ENCODE measurements at places on chromosomes 11 and 22.

DNA sequence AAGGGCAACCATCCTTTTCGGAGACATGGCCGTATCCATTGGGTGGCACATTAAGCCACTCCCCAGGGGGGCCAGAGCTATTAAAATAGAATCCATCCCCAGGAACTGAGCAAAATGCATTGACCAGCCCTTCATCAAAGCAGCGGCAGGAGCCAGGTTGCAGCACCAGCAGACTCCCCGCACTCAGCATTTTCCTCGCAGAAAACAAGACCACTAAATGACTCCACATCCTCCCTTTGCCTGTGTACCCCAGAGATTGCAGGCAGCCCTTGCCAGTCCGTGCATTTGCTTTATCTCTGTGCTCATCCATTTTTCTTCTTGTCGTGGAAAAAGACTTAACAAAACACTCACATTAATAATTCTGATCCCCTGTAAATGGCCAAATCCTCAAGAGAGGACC is 144.4 kb upstream of the LARGE1 start:
- DNase-seq = no peak

DNA sequence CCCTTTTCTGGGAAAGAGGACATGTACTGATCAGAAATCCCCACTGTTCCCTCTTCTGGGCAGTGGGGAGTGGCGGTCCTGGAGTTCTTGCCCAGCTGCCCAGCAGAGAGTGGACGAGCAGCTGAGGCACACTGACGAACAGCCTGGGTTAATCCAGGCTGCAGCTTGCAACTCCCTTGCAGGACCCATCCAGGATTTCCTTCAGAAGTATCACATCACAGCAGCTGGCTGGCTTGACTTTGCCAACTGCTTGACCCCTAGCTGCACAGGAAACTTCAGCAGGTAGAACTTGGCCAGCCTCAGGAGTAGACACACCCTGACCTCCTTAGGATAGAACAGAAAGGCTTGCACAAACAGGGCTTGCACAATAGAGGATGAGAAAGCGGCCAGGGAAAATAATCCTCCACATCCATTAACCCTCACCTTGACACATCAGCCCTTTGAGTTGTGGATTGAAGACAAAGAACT is 27.9 kb upstream of the FZD4 start:
- DNase-seq = no peak

GRCh38 chr11:5791165-5791564 is at the start of gene OR52N1:
OR52N1 (minus strand) TSS chr11:5791265; CDS start chr11:5788816, 2,449 bp downstream.
- no peak for DNase-seq

GRCh38 chr11:17498058-17498457 is 21.4 kb upstream of the ABCC8 start:
- peak; percentile 53 for DNase-seq

DNA sequence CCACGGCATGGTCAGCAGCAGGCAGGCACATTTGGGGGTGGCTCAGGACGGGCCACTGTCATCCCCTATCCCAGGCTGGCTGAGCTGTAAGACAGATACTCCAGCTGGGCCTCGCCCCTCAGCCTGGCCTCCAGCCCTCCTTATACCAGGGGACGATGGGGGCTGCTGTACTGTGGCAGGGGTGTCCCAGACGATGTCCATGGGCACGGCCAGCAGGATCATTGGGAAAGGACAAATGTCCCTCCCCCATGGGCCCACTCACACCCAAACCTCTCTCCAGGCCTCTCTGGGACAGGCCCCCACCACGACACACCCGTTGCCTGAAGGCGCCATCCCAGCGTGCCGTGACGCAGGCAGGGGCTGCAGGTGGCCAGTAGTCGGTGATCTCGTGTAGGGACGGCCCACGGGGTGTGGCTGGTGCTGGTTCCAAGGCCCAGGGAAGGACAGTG is 1.5 kb upstream of the IL17REL start:
- DNase-seq = no peak

DNA sequence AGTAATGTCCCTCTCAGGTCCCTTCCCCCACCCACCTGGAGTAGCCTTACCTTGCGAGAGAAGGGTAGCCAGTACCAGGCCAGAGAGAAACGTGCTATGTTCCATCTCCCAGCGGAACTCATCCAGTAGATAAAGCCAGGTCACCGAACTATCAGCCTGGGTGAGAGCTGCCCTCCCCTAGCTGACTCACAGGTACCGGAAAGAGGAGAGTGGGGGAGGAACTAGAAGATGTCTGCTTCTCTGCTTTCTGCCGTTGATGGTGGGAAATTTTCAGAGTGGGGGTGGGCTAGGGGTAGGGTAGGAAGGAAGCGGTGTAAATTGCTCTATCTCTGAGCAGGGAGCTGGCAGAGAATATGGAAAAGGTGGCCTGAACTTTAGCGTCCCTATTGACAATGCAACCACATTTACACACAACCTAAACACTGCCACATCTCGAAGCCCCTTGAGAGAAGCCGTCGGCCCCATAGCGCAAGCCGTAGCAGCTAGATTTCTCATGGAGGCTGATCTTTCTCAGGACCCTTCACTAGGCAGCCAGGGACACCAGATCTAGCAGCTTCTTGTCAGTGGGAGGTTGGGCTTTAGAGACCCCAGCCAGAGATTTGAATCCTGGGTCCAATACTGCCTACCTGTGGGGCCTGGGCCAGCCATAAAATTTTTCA is at the start of gene CD3D:
TSS of gene CD3D (minus strand) at position 203 of the 659 bp plus-strand sequence. CDS start at position 105, 98 bp downstream.
- DNase-seq = no peak

GRCh38 chr22:19942157-19943081 is 801 bp upstream of the TXNRD2 start:
- DNase-seq = no peak

DNA sequence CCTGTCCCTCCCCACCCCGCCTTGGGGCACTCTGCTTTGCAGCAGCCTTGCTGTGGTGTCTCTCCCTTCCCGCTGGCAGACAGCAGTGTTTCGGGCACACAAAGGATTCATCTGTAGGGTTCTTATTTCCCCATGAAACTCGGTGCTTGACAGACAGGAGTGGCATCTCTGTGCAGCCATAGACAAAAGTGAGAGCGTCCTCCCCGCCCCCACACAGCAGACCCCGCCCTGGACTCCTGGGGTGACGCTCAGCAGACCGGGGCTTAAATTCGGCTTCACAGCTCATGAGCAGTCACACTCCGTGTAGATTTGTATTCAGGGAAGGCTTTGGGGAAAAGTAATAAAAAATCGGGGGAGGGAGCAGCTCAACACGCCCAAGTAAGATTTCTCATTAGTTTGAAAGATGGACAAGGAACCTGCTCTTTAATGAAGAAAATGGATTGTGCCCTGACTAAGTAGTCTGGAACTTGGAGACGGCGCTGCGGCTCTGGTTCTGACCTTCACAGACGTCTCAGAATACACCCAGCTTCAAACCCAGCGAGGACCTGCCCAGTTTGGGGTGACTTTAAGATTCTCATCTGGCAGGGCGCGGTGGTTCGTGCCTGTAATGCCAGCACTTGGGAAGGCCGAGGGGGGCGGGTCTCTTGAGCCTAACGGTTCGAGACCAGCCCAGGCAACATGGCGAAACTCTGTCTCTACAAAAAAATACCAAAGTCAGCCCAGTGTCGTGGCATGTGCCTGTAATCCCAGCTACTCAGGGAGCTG is 136.0 kb downstream of the CACNA1I start:
- no peak for DNase-seq

DNA sequence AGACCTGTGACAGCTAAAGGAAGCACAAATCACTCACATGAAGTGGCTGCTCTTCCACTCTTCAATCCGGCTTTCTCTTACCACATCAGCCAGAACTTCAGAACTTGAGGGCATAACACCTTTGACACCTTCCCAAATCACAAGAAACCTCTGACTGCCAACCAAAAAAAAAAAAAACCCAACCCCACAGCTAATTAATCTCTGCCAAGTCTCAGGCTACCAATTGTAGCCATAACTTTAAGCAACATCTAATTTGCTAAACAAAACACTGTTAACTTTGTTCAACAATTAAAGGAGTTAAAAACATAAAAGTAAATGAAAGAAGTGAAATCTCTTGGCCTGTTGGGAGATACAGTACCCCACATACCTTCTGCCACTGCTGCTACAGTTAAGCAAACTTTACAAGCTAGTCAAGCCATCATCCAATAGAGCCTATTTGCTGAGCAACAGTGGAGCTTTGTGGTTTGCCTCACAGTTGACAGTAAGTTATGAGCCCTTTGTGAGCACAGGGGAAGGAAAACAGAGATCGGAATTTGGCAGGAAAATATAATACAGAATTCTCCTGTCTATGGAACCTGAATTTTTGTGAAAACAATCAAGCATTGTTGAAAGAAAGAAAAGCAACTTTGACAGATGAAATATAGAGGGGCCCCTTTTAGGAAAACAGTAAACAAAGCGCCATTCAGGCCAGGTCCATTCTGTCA is at the start of gene SOX6:
TSS of gene SOX6 (minus strand) at position 490 of the 704 bp plus-strand sequence. CDS start 15,298 bp downstream, outside the sequence.
- no peak for DNase-seq

GRCh38 chr11:61586792-61587430 is 6.0 kb upstream of the SYT7 start:
- DNase-seq = no peak

DNA sequence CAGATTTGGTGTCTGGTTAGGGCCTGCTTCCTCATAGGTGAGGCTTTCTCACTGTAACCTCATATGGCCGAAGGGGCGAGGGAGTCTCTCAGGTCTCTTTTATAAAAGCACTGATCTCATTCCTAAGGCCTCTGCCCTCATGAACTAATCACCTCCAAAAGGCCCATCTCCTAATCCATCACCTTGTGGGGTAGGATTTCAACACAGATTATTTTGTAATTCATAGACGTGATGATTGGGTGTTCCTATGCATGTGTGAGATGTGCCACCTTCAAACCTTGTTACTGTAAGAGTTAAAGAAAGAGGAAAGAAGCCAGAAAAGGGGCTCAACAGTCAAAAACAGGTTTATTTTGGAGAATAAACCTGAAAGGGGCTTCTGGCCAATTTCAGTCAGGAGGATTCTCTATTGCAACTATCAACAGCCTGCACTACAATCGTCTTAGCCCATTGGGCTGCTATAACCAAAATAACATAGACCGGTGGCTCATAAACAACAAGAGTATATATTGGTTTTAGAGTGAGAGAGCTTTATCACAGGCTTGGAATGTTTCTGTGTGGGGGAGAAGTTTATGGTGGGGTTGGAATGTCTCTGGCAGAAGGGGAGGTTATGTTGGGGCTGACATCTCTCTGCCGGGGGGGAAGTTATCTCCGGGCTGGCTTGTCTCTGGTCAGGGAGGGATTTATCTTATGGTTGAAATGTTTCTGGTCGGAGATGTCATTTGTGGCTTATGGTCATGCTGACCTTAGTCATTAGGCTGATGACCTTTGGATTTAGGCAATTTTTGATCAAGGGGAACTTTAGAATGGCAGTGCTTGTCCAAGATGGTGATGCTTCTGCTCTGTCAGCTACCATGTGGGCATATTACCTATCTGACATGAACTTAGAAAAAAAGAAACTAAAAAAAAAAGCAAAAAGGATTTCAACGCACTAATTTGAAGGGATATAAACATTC is 35.1 kb downstream of the CSF2RB start:
- DNase-seq = no peak

GRCh38 chr11:103601225-103601846 is 435.1 kb upstream of the DDI1 start:
- DNase-seq = peak; percentile 36

DNA sequence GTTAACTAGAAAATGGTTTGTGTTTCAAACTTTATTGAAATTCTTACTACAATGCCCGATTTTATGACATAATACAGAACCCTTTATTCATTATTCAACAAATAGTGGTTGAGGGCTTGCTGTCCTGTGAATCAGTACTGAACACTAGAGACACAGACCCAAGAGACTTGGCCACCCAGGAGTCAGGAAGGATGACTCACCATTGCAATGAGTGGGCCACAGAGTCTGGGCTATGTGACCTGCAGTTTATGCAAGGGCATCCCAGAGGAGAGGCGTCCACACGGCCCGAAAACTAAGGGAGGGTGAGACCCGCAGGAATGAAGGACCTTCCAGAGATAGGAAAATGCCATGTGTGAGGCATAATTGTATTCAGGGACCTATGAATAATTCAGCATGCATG is 143.8 kb upstream of the DDI1 start:
- no peak for DNase-seq

GRCh38 chr11:122028036-122028435 is 88.0 kb downstream of the BLID start:
- DNase-seq = no peak

All from NCI-H187 treated with DMSO at 0.1 percent for 48 hours (cell line).